HFF-Myc (cell line): ENCODE measurements at places on chromosomes 7 and 10.

DNA sequence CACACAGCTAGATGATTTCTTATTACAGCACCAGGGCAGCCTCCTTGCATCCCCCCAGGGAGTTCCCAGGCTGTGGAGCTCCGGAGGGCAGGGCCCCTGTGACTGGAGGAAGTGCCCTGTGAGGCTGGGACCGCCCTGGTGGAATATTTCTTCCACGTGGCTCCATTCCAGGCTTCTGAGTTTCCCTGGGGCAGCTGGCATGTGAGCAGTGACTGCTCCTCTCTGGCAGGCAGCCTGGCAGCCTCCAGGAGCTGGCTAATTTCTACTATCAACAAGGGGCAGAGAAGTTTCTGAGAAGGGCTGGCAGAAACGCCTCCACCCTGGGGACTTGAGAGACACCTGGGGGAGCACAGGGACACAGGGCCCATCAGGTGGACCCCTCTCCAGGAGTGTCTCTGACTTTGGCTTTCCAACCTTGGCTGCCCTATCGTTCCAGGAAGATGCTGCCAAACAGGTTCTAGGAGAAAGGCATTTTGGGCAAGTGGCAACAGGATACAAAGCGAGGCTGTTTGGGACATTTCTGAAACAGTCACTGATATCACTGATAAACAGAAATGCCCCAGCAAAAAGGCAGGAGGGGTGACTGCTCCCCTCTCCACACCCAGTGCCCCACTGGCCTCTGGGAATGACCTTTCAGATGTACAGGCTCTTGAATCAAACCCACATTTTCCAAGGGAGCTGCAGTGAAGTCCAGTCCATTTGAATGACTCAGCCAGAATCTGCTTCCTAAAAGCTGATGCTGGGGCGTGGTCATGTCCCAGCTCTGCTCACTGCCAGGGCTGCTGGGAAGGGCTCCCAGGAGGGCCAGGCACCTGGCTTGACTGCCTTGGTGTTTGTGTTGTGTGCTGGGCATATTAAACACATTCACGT is 16.1 kb downstream of the MYOF start:
- DNase-seq, result peak; percentile 95

DNA sequence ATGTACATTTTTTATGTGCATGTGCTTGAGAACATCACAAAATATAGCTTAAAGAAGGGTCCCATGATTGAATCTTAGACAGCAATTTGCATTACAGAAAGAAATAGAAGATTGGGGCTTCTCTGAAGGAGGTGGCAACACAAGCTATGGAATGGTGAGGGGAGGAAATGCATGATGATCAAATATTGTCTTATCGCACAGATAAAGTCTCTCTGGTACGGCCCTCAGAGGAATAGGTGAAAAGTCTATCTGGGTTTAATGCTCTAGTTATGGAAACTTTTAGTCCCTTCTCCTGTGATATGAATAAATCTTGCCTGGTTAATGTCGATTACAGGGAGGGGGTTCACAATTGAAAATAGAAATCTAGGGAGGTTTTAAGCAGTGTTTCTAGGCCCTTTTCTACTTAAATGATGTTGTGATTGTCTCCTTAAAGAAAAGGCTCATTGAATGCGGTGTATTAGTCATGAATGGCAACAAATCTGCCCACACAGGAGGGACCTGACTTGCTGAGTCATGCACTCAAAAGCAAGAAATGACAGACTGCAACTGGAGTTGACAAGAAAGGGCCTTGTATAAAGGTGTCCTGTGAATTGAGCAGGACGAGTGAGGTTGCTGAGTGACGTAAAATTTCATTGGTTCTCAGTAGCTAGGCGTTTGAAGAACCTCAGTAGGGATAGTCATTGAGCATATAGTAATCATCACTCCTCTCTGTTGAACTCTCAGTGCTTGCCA is 133.4 kb upstream of the CSTF2T start:
- peak; percentile 6 for DNase-seq

- no peak for DNase-seq
Measured at GRCh38 chr7:69735582-69735981, 137.3 kb downstream of the AUTS2 start.

GRCh38 chr7:82317257-82317721 is 126.3 kb downstream of the CACNA2D1 start:
- DNase-seq, result no peak

- DNase-seq, result no peak
Measured at GRCh38 chr10:101563497-101564040, 24.5 kb downstream of the POLL start.

DNA sequence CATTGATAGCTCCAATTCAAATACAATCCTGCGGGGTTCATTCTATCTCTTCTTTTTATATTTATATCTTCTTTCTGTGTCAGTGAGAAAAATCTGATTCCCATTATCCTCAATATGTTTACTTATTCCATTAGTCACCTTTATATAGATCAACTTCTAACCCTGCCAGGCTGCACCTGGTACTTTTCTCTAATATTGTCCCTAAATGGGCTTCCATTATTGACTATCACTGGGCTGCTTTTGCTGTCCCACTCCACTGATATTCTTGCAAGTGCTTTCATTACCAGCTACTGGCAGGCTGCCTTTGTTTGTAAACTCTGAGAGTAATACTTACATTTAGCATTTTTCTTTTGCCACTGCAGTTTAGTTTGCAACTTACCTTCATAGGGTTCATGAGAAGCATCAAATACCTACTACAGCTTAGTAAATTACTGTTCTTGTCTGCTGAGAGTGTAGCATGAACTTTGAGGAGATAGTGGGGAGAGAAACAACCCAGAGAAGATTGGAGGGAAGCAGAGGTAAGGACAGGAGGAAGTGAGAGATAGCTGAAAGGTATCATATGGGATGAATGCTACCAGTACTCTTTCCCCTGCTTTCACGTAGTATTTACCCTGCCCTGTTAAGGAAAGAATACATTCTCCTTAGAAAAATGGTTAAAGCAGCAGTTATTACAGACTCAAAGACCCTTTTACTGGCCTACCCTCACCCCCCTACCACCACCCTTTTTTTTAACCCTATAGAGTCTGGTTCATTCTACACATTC is 119.1 kb downstream of the PHTF2 start:
- no peak for DNase-seq

DNA sequence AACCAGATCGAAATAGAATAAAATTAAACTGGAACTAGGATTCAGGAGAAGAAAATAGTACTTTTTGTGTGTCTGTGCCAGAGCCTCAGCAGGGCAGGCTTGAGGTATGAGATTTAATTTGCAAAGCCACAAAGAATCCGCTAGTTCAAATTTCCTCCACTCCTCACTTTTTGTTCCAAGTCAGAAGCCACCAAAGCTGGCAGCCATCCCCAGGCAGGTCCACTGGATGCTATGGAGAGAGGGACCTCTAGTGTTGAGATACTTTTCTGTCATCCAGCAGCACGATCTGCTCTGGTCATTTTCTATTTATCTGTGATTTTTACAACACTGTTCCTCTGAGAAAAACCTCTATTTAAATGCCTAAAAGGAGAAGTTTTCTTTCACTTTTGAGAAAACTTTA is 147.9 kb upstream of the FRMD4A start:
- no peak for DNase-seq

GRCh38 chr7:107977048-107977447 is 25.9 kb downstream of the LAMB1 start:
- no peak for DNase-seq

- DNase-seq, result no peak
Measured at GRCh38 chr10:80647173-80647833, 109.6 kb downstream of the SH2D4B start.

GRCh38 chr7:115116773-115117715 is 195.2 kb downstream of the MDFIC start:
- no peak for DNase-seq

DNA sequence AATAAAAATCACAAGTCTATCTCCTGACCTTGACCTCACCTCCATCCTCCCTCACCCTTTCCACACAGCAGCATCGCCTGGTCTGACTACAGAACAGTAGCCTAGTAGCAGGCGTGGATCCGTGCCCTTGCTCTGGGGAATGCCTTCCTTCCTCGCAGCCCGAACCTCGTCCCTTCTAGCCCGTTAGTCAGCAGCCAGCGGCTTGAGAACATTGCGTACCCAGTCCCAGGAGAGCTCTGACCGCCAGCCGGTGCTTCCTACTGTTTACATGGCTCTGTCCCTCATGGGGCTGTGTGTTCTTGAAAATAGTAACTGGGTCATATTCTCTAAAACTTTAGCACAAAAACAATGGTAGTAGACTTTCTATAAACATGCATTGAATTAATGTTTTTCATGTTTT is 682.7 kb upstream of the IGFBP3 start:
- no peak for DNase-seq

GRCh38 chr10:76036111-76036940 is 604.9 kb downstream of the LRMDA start:
- DNase-seq, result peak; percentile 14

GRCh38 chr7:115088893-115089292 is 167.0 kb downstream of the MDFIC start:
- no peak for DNase-seq

DNA sequence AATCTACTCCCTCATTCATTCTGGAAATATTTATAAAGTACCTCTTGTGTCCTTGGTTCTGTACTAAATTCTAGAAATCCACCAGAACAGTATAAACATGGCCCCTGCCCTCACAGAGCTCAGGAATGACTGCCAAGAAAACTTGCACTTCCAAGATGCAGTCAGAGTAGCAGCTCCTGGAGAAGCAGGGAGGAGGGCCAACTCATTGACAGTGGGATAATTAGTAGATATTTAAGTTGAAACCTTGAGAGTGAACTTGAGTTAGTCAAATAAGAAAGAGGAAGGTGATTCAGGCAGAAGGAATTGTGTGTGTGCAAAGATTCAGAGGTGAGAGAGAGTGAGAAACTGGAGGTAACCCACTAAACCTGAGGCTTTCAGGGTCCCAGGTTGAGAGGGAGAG is 182.2 kb upstream of the INHBA start:
- no peak for DNase-seq

GRCh38 chr10:48670978-48671913 is 13.4 kb upstream of the WDFY4 start:
- no peak for DNase-seq

GRCh38 chr10:70535451-70535850 is 56.9 kb downstream of the PALD1 start:
- no peak for DNase-seq

- DNase-seq, result no peak
Measured at GRCh38 chr7:50953820-50954219, 171.1 kb upstream of the GRB10 start.

GRCh38 chr10:63434866-63435854 is 30.6 kb downstream of the JMJD1C start:
- DNase-seq, result no peak

GRCh38 chr7:1059200-1060091 is 15.1 kb downstream of the GPR146 start:
- DNase-seq, result no peak

GRCh38 chr10:129570185-129570584 is 103.1 kb downstream of the MGMT start:
- no peak for DNase-seq

DNA sequence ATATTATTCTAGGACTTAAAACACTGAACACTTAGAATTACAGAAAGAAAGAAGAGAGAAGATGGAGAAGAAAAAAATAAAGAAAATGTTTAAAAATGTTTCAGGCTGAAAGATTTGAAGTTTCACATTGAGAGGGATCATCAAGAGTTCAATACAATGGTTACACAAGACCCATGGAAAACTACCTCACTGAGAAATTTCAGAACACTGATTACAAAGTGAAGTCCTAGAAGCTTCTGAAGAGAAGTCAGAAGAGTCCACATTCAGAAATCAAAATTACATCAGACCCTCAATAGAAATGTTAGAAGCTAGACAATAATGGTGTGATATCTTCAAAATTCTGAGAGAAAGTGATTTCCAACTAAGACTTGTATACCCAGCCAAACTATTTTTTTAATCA is 196.1 kb downstream of the MACC1 start:
- DNase-seq, result no peak

DNA sequence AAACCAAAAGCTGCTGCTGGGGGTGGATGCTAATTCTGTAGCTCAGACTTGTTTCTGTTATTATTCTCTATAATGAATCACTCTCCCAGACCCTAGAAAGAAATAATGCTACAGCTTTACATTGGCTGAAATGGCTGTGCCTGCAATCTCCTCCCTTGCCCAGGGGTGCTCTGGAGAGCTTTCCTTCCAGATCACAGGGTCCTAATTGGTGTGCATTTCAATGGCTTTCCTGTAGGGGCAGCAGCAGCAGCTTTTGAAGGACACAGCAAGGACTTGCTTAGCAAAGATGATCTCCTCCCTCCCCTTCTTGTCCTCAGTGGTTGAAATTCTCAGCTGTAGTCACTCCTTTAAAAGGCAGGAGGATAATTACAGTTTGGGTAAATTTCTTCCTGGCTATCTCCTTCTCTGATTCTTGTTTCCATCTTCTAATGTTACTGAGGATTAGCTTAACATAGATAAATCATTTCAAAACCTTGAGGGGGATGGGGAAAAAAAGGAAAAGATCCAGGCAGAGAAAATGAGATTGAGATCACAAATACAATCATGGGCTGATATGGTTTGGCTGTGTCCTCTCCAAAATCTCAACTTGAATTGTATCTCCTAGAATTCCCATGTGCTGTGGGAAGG is 120.2 kb upstream of the CTTNBP2 start:
- peak; percentile 6 for DNase-seq

DNA sequence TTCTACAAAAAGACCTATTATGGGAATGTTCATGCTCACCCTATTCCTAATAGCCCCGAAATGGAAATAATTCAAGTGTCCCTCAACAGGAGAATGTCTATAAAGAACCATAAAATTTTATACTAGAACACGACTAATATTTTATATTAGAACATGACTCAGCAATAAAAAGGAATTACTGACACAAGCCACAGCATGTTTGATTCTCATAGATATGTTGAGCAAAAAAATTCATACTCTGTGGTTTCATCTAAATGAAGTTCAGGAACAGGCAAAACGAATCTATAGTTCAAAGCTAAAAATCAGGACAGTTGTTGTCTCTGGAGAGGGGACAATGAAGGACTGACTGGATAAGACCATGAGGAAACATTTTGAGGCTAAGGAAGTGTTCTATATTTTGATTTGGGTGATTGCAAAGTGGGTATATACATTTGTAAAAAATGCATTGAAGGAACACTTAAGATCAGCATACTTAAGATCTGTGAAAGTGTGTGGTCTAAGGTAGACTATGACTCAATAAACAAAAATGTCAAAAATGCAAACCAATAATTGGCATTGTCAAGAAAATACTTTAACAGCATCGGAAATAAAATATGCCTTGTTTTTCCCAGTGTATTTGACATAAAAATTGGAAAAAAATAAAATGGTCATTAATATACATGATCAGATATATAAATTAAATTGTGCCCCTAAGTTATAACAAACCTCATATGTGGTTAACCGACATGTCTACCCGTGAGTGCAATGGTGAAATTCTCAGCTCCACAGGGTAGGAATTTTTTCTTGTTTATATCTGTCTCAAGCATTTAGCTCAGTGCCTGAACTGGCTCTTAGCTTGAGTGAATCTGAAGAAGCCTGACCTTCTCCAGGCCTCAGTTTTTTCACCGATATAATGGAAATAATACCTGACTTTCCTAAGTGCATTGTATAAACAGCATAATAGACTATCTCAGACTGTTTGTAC is 124.9 kb upstream of the CTTNBP2 start:
- DNase-seq, result no peak
